ENCODE measurements at places on chromosomes 7 and 10.

DNA sequence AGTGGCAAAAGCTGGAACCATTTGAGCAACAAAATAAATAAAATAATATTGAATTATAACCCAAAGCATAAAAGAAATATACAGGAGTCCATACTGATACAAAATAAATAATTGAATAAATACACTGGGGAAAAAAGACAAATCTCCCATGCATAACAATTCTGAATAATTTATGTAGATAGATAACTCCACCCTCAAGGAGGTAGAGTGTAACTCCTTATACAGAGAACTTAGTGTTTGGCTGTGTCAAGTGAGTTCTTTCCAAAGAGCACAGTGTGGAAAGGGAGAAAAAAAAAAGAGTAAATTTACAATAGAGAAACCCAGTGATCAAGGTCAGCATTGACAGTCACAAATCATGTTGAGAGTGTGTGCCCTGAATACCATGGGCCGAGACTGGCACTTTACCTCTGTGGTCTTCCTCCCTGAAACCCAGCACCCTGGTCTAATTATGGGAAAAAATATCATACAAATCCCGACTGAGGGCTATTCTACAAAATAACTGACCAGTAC, 5.5 kb downstream of the PIK3AP1 start:
- no peak for DNase-seq

GRCh38 chr7:42460933-42461332, 223.9 kb upstream of the GLI3 start:
- no peak for DNase-seq

DNA sequence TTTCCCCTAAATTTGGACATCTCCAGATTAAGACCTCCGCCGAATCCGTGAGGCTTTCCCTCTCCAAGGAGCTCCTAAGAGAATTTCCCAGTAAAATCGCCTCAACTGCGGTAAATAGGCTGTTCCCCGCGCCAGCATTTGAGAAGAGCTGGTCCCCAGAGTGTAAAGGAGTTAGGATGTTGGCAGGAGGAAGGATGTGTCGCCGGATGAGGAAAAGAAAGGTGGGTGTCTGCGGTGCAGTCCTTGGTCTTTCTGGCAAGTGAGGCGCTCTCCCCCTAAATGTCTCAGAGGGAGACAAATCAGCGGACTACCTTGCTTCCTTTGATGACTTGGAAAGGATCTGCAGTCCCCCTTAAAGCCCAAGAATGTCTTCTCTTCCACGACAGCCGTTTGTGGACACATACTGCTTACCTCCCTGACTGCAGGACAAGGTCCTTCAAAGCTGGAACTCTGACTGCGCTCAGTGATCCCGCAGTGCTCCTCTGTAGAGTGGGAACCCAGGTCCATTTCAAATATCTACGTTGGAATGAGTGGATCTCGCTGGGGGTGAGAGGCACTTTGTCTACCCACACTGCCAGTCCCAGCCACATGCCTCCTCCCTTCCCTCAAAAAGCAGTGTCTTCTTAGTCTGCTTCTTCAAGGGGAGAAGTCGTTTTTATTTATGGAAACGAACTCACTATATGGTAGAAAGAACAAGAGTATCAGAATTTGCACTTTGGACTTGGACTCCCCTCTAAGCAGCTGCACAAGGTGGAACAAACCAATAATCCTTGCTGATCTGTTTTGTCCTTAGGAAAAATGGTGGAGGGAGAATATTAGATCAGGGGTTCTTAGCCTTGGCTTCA, 1.1 kb upstream of the DLG5 start:
- no peak for DNase-seq

- no peak for DNase-seq
Observed at GRCh38 chr7:74351836-74352235, 62.6 kb downstream of the CLIP2 start.

DNA sequence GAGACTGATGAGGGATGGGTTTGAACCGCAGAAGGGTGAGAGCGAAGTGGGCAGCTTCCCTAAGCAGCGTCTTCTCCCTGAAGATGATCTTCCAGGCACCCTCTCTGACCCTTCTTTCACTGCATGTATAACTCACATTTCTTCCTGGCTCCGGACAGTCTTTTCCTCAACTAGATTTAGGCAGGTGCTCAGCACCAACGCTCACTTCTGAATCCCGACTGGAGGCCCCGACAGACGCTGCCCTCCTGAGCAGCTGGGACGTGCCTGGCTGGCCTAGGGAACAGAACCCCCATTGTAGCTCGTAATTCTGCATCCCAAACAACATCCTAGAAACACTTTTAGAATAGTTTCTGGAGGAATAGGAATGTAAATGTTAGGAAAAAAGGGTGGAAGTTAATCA, 206.6 kb downstream of the DIP2C start:
- no peak for DNase-seq

GRCh38 chr7:101021703-101022102, 1.8 kb downstream of the MUC17 start:
- DNase-seq, result no peak

DNA sequence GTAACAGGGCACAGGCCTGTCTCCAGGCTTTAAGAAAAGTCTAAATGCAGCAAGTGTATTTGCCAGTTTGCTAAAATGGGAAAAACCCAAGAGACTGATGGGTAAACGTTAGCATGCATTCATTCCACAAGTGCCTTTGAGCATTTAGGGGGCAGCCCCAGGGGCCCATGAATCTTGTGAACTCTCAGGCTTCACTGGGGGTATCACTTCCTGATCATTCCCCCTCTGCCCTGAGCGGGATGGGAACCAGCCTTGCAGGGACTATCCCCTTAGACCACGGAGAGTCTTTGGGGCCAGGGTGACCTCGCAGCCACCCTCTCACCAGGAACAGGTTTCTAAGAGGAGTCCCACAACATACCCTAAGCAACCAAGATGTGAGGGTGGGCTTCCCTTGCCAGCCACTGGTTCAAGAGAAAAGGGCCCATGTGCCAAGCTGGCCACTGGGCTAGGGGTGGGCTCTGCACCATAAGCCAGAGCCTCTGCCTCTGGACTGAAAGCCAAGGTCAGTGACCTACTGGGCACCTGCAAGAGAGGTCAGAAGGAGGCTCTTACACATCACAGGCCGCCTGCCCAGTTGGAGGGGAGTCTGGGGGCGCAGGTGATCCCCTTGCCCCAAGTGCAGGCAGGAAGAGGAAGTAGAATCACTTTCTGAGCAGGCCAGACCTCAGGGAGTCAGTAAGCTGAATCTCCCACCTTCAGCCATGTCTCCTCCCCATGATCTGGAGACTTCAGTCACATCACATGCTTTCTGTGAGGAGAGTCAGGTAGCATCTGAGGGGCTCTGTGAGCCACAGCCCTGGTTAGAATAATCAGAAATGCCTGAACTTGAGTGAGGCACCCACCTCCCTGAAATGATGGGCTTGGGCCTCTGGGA, 75.0 kb downstream of the C10orf105 start:
- DNase-seq, result no peak

GRCh38 chr10:131858118-131858515, 42.7 kb upstream of the PPP2R2D start:
- no peak for DNase-seq

- no peak for DNase-seq
Observed at GRCh38 chr7:140649556-140650205, 9.1 kb upstream of the DENND2A start.

DNA sequence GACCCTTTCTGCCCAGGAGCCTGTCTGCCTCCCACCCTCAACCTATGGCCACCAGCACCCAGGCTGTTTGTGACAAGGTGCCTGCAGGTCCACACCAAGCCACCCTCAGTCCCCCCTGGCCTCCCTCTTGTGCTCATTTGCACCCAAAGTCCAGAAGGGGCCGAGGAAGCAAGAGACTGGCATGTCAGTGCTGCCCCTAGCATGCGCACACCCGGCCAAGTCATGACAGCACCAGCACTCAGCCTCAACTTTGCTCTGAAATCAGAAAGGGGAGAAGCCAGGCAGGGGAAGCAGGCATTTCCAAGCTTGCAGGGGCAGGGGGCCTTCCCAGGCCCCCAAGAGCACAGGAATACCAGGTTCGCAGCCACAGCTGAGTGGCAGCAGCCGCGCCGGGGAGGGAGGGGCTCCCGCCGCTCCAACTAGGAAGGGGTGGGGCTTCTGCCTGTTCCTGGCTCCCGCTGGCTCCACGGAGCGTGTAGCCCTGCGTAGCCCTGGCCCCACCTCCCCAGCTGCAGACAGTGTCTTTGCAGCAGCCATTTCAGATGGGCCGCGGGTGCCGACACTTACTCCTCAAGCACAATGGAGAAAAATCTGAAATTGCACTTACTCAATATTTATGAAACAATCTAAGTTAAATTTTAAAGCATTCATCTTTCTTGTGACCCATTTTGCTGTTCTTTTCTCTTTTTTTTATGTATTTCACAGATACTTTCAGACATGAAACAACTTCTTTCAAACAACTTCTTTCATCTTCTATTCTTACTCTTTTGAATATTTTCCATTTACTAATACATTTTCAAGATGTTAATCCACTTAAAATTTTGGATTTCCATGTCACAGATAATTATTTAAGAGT, 54.9 kb upstream of the ABCB5 start:
- no peak for DNase-seq

DNA sequence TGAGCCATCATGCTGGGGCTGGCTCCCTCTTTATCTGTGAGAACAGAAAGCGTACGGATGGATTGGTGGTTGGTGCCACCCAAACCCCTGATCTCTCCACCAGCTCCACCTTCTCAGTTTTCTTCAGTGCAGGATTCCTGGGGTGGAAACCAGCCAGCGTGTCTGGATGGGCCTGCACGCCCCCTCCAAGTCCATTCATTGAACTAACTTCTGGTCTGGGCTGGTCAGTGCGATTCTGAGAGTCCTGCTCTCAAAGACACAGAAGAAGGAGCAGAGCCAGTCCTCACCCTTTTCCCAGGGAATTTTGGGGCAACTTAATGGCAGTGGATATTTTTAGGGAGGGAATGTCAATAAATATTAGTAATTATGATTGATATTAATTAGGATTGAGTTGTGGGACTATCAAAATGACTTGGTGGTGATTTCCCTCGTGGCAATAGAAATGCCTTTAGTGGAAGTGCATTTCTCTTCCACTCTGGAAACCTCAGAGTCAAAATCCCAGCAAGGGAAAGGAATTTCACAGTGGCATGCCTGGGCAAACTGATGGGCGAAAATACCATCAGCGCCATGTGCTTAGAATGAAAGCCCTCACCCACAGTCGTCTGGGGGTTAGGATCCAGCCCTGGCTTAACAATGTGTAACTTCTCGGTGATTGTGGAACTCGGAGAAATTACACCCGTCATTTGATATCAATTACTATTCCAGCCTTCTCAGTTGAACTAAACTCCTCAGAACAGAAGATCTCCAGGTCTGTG, 69.3 kb upstream of the EEPD1 start:
- no peak for DNase-seq

DNA sequence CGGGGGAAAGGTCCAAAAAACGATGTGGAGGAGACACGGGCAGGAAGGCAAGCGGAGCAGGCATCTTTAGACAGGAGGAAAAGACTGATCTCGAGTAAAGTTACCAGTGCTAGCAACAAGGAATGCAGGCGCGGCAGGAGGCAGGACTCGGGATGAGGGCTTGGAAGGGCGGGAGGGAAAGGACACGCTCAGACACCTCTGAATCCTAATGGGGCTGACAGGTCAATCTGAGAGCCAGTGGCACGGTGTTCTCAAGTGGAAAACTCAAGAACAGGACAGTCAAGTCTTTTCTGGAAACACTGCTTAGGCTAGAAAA, 155.3 kb upstream of the COBL start:
- DNase-seq, result no peak

DNA sequence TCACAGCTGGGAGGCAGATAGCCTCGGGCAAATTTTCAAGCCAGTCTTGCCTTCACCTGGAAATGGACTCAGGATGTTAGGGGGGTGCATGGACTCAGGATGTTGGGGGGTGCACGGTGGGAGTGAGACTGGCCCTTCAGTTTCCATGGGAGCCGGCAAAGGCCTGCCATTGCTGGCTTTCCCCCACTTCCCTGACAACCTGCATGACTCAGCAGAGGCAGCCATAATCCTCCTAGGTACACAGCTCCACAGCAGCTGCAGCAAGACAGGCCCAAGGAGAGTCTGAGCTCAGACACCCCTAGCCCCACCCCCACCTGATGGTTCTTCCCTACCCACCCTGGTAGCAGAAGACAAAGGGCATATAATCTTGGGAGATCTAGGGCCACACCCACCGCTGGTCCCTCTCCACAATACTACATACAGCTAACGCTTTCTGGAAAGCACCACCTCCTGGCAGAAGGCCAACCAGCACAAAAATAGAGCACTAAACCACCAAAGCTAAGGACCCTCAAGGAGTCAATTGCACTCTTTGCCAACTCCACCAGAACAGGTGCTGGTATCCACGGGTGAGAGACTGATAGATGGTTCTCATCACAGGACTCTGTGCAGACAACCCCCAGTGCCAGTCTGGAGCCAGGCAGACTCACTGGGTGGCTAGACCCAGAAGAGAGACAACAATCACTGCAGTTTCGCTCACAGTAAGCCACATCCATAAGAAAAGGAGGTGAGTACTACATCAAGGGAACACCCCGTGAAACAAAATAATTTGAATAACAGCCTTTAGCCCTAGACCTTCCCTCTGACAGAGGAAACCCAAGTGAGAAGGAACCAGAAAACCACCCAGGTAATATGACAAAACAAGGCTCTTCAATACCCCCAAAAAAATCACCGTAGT, 18.3 kb downstream of the C7orf25 start:
- DNase-seq, result no peak

- DNase-seq, result no peak
Observed at GRCh38 chr7:137538361-137538762, 194.8 kb upstream of the PTN start.

DNA sequence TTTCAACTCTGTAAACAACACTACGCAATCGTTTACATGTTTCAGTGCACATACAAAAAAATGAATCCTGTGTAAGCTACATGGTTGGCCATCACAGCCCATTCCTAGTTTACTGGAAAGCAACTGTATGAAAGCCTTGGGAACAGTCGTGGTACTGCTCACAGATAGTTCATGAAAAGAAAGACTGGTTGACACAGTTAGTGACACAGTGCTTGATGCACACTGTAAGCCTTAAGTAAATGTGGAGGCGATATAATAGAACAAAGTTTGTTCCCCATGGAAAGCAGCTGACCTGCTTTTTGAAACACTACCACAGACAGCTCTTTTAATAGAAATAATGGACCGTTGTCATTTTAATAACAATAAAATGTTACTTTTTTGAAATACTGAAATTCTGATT, 5.1 kb downstream of the CACNA2D1 start:
- no peak for DNase-seq

- DNase-seq, result no peak
Observed at GRCh38 chr7:5677538-5678294, 103.7 kb downstream of the RNF216 start.

GRCh38 chr10:132400041-132400546, 3.1 kb downstream of the PWWP2B start:
- no peak for DNase-seq

Measured in stimulated activated CD4-positive, alpha-beta T cell treated with anti-CD3 and anti-CD28 coated beads, Interleukin-1b, Interleukin-23, amount 100 ng/mL, for 1 hour (primary cell).